ENCODE measurements at places on chromosomes 12 and 14.

DNA sequence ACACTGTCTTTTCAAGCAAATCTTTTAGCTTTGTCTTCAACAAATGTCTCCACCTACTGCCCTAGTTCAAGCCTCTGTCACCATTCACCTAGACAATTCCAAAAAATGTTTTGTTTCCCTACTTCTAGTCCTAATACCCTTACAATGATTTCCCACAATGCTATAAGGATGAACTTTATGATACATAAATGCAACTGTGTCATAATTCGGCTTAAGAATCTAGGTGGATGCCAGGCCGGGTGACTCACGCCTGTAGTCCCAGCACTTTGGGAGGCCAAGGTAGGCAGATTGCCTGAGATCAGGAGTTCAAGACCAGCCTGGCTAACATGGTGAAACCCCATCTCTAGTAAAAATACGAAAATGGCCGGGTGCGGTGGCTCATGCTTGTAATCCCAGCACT, 20.7 kb upstream of the CREBL2 start:
- DNase-seq: no peak

DNA sequence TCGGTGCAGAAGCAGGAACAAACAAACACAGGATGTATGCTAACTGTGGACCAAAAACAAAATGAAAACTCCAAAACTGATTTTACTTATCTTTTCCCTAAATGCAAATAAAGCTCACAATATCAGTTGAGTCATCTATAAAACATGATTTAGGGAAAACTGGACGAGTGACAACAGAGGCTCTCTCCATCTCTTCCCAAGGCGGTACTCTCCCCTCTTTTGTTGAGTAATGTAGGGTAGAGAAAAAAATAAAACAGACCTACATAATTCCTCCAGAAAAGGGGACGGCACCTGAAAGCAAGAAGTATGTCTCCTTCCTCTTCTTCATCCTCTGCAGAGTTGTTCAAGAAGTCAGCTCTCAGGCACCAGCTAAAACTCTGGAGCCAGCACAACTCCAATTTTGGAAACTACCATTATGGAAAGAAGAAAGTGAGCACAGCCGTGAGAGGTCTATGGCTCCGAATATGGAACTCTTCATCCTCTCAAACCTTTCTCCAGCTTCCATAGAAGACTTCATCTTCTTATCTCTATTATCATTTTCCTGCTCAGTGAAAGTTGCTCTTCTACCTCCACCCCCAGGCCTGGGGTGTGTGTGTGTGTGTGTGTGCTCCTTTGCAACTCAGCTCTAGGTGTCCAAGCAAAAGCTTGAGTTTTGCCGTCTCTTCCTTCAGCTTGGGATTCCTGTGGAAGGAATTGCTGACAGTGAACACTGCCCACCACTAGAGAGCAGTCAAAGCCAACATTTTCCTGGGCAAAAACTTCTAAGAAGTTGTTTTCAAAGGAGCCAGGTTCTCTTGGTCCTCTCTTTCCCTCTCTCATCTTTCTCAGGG, 155.4 kb downstream of the DIO2 start:
- DNase-seq: no peak

GRCh38 chr12:31850268-31850667, 108.9 kb upstream of the RESF1 start:
- DNase-seq: no peak

- DNase-seq: peak; percentile 71
Observed at GRCh38 chr14:97390096-97390724, 593.0 kb downstream of the VRK1 start.

GRCh38 chr12:30399859-30400258, 295.8 kb downstream of the IPO8 start:
- DNase-seq: no peak

DNA sequence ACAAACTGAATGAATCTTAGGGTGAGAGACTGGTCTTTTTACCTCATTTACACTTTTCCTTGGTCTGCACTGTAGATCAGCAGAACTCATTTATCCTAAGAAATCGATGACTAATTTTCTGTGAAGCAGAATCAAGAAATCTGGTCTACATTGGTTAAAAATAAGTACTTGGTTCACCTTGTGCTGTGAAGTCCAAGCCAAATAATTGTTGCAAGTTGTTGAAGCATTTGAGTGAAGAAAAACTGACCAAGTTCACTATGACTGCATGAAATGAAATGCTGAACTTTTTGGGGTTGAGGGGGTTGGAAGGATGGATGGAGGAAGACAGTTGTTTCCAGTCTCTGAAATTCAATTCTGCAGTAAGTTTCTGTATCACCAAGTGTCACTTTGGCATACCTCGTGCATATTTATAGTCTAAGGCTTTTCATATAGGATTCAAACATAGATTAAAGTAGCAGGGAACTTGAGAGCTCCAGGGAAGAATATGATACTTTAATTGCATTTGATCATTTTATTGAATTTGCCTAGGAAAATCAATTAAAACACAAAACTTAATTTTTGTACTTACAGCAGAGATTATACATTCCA, 75.0 kb downstream of the FAR2 start:
- no peak for DNase-seq

GRCh38 chr14:48748151-48748675, 838.0 kb downstream of the RPS29 start:
- DNase-seq: no peak

DNA sequence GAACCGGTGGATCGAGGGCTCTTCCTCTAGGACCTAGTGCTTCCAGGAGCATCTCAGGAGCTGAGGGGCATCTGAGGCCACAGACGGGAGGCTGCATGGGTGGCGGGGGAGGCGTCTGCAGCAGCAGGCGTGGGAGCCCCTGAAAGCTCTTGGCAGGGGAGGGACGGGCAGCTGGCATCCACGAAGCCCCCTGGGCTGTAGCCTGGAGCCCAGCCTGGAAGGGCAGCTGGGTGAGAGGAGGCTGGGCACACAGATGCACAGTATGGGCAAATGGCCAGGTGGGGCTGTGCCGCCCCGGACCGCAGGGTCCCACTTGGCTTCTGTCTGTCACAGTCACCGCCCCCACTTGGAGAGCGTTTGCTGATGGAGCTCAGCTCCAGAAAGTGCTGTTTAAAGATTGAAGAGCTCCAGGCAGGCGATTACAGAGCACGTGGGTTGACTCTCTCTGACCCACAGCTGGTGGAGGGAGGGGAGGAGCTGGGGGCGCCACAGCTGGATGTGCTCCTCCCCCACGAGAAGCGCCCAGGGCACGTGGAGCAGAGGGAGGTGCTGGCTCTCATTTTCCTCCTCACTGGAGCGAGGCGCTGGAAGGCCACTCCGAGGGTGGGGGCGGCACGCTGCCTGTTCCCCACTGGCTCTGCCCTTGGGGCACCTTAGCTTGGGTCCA, 155.0 kb upstream of the C14orf180 start:
- no peak for DNase-seq

DNA sequence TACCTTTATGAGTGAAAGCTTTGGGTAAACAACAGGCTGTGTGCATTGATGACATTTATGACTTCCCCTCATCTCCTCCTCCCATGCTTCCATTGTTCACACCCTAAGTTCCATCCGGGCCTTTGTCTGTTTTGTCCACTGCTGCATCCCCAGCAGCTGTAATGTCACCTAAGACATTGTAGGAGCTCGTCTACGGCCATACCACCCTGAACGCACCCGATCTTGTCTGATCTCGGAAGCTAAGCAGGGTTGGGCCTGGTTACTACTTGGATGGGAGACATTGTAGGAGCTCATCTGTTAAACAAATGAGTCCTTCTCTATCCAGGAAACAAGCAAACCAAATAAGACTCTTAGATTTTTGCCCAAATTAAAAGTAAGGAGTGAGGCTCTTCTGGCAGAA, 40.4 kb upstream of the SYCP3 start:
- no peak for DNase-seq

GRCh38 chr12:7189398-7190267, at the start of gene PEX5:
Gene PEX5, plus strand, starts transcription at chr12:7189686. Its CDS starts 692 bp downstream, at chr12:7190378.
- peak; percentile 89 for DNase-seq

GRCh38 chr14:64649383-64649998, 54.7 kb upstream of the PLEKHG3 start:
- no peak for DNase-seq

DNA sequence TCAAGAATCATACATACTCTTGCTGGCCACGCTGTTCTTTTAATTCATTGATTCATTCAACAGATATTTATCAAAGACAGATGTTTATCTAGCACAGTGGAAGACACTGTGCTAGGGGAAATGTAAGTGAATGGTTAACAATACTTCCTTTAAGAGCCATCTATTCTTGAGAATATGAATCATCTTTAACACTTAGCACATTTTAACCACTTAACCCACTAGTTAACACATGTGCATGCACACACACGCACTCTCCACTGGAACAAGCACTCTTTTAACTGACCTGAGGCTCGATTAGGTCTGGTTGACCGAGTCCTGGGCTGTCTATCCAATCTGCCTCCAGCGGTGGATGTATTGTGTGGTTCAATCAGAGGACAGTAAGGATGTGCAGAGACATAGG, 34.6 kb downstream of the LMNTD1 start:
- no peak for DNase-seq

DNA sequence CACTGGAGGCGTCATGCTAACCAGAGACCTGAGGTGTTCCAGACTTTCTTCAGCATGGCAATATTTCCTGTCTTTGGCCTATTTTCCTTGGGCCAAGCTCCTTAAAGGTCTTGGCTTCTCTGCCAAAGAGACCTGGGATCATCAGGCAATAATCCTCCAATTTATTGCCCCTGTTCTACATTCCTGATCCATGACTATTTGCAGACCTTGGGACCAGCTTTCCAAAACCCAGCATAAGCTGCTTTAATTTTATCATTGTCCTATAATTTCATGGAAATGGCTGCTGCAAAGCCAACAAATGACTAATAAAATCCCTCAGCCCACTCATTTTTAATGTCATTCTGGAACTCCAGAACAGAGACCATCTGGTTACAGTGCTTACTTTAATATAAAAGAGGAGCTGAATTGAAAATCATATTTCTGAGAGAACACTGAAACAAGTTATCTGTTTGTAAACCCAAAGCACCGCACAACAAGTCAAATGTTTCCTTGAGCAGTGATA, 166.9 kb upstream of the BTG1 start:
- DNase-seq: no peak

DNA sequence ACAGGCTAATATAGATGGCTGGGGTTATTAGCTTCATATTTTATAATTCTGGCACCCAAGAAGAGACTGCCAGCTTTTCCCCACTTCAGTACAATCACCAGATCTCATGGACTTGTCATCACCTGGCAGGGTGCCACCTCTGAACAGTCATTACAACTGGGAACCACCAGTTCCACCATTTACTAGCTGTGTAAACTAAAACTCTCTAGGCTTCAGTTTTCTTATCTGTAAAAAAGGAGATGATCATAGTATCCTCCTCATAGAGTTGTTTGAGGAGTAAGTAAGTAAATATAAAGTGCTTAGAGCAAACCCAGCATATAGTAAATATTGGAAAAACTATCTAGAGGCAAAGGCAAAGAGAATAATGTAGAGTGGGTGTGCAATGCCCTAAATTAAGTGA, 19.3 kb downstream of the CPNE8 start:
- DNase-seq: no peak

DNA sequence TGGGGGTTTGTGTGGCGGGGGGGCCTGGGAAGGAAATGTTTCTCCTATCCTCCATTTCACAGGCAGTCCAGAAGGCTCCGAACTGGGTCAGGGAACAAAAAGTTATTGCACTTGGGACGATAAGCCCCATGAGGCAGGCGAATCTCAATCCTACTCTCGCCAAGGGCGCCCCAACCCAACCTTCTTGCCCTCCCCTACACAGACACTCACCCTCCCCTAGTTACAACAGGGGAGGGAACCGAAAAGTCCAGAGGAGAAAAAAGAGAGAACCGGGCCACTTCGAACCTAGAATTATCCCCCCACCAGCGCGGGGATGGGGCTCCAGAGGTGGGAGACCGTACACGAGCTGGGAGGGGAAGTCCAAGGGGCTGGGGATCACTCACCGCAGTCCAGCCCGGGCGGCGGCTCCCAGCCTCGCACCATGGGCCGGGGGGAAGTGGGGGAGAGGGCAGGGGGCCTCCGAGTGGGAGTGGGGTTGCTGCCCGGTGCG, 357 bp downstream of the HOMEZ start:
- DNase-seq: no peak

GRCh38 chr12:7206691-7207090, 17.2 kb downstream of the PEX5 start:
- no peak for DNase-seq

All from left forelimb (tissue), 1 donor.